ENCODE measurements at places on chromosomes 2 and 18. TPM values are rescaled to one million over a fixed set of nuclear protein-coding genes. Genes with fewer than 3 reads are reported as not detected.

DNA sequence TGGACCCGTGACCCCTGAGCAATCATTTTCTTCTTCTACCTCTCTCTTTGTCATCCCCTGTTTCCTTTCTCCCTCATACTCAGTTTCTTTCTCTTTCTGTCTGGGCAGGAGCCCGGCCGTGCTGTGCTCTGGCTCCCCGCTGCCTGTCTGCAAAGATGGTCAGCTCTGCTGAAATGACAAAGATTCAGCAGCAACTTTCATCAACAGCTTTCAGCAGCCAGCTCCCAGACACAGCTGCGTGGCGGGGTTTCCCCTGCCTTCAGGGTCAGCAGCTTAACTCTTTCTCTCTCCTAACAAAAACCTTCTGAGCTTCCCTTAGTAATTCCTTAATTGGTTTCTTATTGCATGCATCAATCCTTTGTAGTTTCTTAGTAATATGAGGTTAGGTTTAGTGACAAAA lies 1234.4 kb downstream of the CNTNAP5 start:
- no peak overlapping the region for H3K4me3 ChIP-seq
- no peak overlapping the region for H3K27ac ChIP-seq
- no peak for DNase-seq
- no peaks in the 10 kb centered on the region for H3K4me1 ChIP-seq
- H3K27me3 ChIP-seq: no peaks in the 10 kb centered on the region

DNA sequence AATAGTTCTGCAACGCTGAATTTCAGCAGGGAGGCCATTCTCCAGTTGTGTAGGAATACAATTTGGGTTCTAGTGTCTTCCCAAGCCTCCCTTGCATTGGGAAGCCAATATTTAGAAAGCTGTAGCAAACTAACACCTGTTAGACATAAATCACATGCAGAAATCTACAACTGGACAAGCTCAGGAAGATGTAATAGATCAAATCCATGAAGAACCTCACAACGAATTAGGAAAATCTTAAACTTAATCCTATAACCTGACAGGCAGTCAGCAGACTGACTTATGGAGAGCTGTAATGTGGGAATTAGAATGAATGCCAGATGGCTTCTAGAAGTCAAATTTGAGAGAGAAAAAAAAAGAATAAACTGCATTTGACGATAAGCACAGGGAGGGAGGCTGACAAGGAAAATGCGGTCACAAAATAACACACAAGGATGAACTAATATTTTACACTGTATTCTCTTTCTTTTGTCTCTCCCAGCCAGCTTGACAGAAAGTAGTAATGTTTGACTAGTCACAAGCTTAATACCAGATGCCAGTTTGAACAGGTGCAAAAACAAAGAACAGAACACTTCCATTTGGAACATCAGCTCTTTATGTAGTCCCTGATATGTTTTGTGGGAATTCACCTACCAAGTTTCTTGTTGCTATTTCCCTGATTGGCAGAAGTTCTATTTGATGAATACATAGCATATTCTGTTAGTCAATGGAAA lies 50.8 kb upstream of the FANCL start:
- peaks cover 9% of the 10 kb centered on the region for H3K4me1 ChIP-seq
- no peak for DNase-seq
- H3K27me3 ChIP-seq: no peaks in the 10 kb centered on the region
- no peak overlapping the region for H3K4me3 ChIP-seq

- no peaks in the 10 kb centered on the region for H3K36me3 ChIP-seq
- no peaks in the 10 kb centered on the region for H3K27me3 ChIP-seq
- DNase-seq: no peak
- no peaks in the 10 kb centered on the region for H3K4me1 ChIP-seq
- H3K27ac ChIP-seq: no peak overlapping the region
- H3K4me3 ChIP-seq: no peak overlapping the region
Measured at GRCh38 chr2:194060269-194060668, 1596.8 kb upstream of the SLC39A10 start.

DNA sequence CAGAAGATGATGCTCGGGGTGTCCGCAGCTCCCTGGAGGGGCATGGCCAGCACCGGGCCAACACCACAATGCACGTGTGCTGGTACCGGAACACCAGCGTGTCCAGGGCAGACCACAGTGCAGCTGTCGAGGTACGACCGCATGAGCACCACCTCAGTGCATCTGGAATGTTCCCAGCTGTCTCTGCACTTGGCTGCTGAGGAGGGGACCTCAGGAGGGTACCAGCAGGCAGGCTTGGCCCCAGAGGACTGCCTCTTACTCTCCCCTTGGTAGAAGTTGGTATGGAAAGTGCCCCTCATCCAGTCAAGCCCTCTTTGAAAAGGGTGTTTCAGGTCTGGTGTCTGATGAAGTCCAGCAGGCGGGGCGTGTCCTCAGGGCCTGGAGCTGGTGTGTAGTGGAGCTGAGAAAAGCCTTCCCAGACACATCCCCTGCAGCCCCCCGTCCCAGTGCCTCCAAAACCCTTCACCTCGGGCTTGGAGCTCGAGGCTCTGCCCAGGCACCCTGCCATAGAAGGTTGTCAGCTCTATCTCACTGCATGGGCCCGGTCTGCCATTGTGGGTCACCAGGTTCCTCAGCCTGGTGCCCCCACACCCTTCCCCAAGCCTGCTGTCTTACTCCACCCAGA lies 16.7 kb downstream of the STK25 start:
- H3K27ac ChIP-seq: no peak overlapping the region
- DNase-seq: no peak
- no peak overlapping the region for H3K4me3 ChIP-seq
- peaks cover 10% of the 10 kb centered on the region for H3K36me3 ChIP-seq
- peaks cover 1% of the 10 kb centered on the region for H3K27me3 ChIP-seq

- no peaks in the 10 kb centered on the region for H3K36me3 ChIP-seq
- H3K27ac ChIP-seq: no peak overlapping the region
- DNase-seq: no peak
Measured at GRCh38 chr2:155169317-155169716, 470.8 kb downstream of the KCNJ3 start.

Gene SP140
- 0.57 TPM for total RNA-seq

Gene IL1R2
- not detected for total RNA-seq
